ENCODE measurements at places on chromosomes 1 and 21.

GRCh38 chr1:160307118-160307791 lies 22.3 kb upstream of the PEX19 start:
- DNase-seq: no peak

DNA sequence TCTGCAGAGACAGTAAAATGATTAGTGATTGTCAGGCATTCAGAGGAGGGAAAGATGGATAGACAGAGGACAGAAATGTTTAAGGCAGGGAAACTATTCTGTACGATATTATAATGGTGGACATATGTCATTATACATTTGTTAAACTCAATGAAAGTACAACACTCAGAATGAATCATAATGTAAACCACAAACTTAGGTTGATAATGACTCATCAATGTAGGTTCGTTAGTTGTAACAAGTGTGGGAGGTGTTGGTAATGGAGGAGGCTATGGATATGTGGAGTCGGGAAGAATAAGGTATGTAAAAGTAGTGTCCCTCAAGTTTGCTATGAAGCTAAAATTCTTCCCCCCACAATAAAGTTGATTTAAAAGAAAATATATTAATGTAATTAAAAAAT lies 455.0 kb downstream of the BRINP3 start:
- no peak for DNase-seq

GRCh38 chr1:9863371-9863770 lies 39.6 kb upstream of the CLSTN1 start:
- no peak for DNase-seq

GRCh38 chr21:36753556-36753955 lies 54.6 kb downstream of the SIM2 start:
- no peak for DNase-seq

GRCh38 chr1:162023547-162024501 lies at the start of gene OLFML2B:
OLFML2B (minus strand) TSS chr1:162023869; CDS start chr1:162023430, 439 bp downstream.
- peak; percentile 28 for DNase-seq

DNA sequence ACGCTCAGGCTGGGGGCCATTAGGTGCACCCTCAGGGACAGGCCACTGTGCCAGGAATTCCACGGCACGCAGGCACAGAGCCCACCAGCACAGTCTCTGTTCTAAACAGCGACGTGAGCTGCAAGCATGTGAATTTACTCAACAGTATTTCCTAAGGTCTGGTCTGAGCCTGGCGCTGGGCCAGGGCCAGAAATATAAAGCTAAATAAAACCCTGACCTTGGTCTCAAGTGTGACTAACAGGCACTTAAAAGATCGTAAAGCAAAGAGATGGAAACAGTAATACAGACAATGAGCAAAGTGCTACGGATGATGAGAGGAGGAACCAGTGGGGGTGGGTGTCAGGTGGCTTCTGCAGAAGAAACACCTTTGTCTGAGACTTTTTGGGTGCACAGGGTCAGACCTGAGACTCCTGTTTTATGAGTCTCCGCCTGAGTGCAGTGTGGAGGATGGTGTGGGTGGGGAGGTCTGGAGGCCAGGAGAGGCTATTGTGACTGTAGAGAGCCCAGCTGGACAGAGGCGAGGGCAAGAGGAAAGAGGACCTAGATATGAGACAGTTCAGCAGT lies 53.4 kb upstream of the EDN2 start:
- no peak for DNase-seq

GRCh38 chr1:3135744-3136455 lies 66.9 kb downstream of the PRDM16 start:
- DNase-seq: no peak

- DNase-seq: no peak
Measured at GRCh38 chr1:223732993-223733798, 20.9 kb downstream of the CAPN2 start.

- DNase-seq: no peak
Measured at GRCh38 chr1:43711049-43711448, 3.7 kb downstream of the ST3GAL3 start.

DNA sequence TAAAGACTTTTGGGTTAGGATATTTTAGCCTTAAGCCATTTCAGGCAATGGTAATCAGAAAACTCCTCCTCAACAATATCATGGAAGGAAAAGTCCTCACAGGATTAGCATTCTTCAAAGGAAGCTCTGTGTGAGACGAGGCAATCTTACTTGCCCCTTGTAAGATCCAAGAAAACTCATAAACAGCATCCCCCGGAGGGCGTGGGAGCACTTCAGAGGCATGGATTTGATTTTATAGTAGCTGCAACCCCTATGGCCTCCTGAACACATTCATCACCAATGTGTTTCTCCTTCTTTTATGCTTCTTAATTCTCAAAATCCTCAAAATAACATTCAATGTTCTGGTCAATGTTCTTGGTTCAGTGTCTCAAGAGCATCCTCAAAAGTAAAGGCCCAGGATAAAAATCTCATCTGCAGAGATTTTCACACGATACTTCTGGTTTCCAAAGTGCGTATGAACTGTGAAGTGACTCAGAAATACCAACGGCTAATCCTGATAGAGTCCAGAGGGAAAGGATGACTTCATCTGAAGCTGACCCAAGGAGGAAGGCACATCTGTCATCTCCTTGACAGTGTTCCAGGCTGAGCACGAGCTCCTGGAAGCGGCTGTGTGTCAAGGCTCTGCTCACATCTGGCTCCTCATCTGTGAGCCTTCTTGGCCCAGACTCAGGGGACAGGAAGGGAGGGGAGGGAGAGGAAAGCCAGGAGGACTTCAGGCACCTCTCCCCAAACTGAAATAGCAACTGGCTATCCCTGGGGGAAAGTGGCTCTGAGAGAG lies 49.3 kb upstream of the PSEN2 start:
- no peak for DNase-seq

GRCh38 chr1:155834296-155834926 lies 22.6 kb downstream of the GON4L start:
- DNase-seq: no peak

DNA sequence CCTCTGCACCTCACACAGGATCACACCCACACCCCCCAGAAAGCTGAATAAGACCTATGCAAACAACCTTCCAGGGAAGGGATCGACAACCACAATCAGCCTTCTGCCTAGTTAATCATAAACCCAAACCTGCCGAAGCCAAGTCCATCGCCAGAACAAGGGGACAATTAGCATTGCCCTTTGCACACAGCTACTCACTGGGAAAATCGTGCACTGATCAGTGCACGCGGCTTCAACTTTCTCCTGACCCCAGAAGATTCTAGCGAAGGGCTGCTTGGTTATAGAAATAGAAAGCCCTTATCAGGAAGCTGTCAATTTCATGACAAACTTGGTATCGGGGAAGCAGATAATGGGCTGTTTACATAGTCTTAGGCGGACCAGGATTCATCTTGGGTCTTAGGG lies 29.5 kb downstream of the RUNX1 start:
- no peak for DNase-seq

DNA sequence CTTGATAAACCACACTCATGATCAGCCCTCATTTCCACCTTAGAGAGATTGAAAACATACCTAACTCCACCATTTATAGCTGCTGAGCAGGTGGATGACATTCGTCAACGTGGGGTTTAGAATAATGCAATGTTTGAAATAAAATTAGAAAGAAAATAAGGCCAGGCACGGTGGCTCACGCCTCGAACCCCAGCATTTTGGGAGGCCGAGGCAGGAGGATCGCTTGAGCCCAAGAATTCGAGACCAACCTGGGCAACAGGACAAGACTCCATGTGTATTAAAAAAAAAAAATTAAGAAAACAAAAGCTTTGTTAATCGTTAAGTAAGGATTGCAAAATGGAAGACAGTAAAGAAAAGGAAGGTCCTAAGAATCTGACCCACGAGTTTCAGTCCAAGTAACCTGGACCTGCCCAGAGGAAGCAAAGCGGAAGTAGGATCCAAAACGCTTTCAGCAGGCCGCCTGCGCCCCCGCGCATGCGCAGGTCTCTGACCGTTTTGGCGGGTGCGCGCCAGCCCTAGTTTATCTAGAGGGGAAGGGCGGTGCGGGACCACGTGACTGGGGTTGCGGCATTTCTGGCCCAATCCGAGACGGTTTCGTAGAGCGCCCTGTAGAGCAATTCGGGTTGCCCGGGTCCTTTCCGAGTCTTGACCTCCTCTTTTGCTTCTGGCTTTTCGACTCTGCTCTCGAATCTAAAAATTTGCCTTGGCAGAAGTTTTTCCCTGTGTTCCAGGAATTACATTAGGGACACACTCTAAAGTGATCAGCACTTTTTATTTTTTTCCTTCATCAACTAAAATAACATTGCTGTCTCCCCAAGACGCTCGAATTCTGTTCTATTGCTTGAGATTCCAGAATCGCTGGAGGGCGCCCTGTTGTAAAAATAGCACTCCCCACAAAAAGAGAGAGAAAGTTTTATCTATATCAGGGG lies 22.5 kb downstream of the ANP32E start:
- DNase-seq: peak; percentile 73

DNA sequence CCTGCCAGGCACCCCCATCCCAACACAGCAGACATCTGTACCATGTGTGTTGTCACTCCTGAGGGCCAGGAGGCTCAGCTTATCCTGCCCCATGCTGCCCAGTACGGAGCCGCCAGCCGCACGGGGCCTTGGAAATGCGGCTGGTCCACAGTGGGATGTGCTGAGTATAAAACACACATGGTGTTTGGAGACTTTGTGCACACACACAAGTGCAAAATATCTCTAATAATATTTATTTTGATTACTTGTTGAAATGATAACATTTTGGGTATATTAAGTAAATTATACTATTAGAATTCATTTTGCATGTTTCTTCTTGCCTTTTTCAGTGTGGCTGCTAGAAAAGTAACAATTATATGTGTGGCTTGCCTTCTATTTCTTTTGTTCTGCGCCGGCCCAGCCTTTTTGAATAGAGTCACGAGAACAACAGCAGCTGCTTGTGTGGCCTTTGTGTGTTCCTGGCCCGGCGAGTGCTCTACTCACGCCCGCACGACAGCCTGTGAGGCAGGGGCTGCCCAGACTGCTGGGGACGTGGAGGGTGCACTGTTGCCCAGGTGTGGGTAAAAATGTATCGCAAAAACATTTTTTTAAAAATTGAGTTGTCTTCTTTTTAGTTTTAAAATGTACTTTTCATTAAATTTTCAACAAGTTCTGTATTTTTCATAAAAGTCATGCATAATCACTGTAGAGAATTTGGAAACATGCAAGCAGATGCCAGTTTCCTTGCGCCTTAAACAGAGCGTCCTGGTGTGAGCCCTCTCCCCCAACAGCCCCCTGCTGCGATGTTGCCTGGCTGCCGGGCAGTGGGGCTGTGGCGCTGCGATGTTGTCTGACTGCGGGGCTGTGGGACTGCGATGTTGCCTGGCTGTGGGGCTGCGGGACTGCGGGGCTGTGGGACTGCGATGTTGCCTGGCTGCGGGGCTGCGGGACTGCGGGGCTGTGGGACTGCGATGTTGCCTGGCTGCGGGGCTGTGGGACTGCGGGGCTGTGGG lies 35.5 kb downstream of the COQ8A start:
- no peak for DNase-seq

DNA sequence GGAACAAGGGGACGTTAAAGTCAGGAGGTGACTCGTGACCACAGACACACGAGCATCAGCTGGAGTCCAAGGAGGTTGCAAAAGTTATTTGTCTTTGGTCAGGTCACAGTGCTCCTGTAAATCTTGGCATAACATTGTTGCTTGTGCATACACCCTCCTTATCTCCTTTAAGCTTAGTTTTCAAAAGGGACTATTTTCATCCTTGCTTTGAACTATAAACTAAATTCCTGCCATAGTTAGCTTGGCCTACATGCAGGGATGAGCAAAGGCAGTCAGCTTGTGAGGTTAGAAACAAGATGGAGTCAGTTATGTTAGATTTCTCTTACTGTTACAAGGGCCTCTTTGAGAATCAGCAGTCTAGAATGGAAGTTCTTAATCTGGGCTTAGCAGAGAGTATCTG lies 28.0 kb upstream of the FASLG start:
- DNase-seq: no peak

GRCh38 chr1:231044588-231044987 lies 4.5 kb upstream of the FAM89A start:
- no peak for DNase-seq

DNA sequence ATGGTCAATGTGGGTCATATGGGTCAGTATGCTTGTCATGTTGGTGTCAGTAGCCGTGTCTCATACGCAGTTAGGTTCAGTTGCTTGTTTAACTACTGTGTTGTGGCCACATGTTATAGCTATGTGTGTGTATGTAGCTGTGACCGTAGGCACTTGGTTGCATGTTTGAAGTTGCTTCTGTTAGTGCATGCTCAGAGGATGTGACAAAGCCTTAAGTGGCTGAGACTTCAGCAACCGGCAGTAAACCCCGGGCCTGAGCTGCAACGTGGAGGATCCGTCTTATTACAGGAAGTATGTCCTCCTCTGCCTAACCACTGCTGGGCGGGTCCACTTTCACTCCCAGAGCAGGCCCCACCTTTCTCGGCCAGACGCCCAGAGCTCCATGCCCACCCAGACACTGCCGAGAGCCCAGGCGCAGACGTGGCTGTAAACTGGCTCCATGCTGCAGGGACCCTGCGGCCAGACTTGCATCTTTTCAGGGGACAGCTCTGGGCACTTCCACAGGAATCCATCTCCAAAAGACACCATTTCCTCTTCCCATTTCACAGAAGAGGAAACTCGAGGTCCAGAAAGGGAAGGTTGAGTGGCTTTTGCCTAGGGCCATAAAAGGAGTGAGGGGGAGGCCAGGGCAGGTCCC lies 2.2 kb downstream of the TCEA3 start:
- no peak for DNase-seq

DNA sequence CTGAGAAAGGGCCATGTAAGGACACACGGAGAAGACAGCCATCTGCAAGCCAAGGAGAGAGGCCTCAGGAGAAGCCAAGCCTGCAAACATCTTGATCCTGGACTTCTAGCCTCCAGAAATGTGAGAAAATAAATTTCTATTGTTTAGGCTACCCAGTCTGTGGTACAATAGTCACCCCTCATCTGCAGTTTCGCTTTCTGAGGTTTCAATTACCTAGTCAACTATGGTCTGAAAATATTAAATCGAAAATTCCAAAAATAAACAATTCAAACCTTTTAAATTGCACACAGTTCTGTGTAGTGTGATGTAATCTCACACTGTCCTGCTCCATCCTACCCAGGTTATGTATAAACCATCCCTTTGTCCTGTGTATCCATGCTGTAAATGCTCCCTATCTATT lies 52.6 kb downstream of the ZNF644 start:
- DNase-seq: no peak

- DNase-seq: peak; percentile 59
Measured at GRCh38 chr21:33948096-33948950, 32.7 kb upstream of the ATP5PO start.

DNA sequence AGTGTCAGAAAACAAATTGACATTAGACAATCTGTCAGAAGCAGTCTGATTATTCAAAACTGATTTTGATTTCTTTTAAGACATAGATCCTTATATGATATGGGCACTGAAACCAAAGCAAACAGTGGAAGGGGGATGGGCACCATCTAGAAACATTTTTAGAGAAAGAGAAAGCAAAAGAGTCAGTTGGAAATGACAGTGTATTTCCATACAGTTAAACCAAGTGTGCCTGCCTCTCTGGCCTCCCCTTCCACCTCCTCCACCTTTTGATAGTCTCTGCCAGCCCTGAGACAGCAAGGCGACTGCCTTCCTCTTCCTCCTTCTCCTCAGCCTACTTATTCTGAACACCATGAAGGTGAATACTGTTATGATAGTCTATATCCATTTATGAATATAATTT lies 949.7 kb downstream of the AMY1C start:
- no peak for DNase-seq
